ENCODE measurements at places on chromosomes 12 and 14. TPM values are rescaled to one million over a fixed set of nuclear protein-coding genes. Genes with fewer than 3 reads are reported as not detected.

GRCh38 chr12:42575717-42576116, 13.8 kb downstream of the PRICKLE1 start:
- no peak overlapping the region for H3K4me3 ChIP-seq
- H3K27ac ChIP-seq, result no peak overlapping the region
- no peaks in the 10 kb centered on the region for H3K36me3 ChIP-seq
- DNase-seq, result no peak
- no peaks in the 10 kb centered on the region for H3K4me1 ChIP-seq
- peaks cover 14% of the 10 kb centered on the region for H3K27me3 ChIP-seq

DNA sequence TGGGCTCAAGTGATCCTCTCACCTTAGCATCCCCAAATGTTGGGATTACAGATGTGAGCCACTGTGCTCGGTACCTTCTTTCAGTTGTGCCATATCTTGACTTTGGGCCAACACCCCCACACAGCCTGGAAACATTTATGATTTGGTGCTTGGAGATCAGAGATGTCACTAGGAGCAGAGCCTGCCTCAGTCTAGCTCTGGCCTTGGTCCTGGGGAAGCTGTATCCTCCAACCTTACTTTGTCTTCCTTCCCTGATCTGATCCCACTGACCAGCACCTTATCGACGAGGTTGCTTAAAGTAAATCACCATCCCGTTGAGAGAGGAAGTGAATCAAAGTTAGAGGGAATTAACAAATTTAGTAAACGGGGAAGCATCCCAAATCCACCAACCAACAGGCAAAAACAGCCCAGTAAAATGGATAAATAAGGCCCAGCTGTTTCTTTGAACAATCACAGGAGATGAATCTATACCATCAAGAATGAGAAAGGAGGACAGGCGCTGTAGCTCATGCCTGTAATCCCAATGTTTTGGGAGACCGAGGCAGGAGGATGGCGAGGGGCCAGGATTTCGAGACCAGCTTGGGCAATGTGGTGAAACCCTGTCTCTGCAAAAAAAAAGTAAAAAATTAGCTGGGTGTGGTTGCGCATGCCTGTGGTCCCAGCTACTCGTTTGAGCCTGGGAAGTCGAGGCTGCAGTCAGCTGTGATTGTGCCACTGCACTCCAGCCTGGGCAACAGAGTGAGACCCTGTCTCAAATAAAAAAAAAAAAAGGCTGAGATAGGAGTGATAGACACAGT, 3.4 kb downstream of the PLBD2 start:
- DNase-seq, result no peak
- peaks cover 10% of the 10 kb centered on the region for H3K4me1 ChIP-seq
- no peaks in the 10 kb centered on the region for H3K36me3 ChIP-seq
- H3K27me3 ChIP-seq, result no peaks in the 10 kb centered on the region
- H3K4me3 ChIP-seq, result no peak overlapping the region

- no peak overlapping the region for H3K27ac ChIP-seq
- H3K4me1 ChIP-seq, result peaks cover 80% of the 10 kb centered on the region
- peaks cover 13% of the 10 kb centered on the region for H3K36me3 ChIP-seq
- no peaks in the 10 kb centered on the region for H3K27me3 ChIP-seq
Observed at GRCh38 chr14:49975276-49975675, 82.4 kb downstream of the ARF6 start.

GRCh38 chr14:101404426-101405170, 156.7 kb upstream of the DIO3 start:
- no peak for DNase-seq
- no peaks in the 10 kb centered on the region for H3K36me3 ChIP-seq
- peaks cover 18% of the 10 kb centered on the region for H3K27me3 ChIP-seq
- H3K4me1 ChIP-seq, result no peaks in the 10 kb centered on the region
- no peak overlapping the region for H3K4me3 ChIP-seq
- H3K27ac ChIP-seq, result no peak overlapping the region

GRCh38 chr14:41608681-41609390, 2.2 kb downstream of the LRFN5 start:
- H3K27me3 ChIP-seq, result peaks cover 78% of the 10 kb centered on the region
- no peak overlapping the region for H3K27ac ChIP-seq
- peaks cover 22% of the 10 kb centered on the region for H3K4me1 ChIP-seq
- no peak for DNase-seq
- H3K4me3 ChIP-seq, result no peak overlapping the region

TPPP2 gene
- not detected for total RNA-seq

GRCh38 chr12:24494401-24494800, 454.5 kb downstream of the BCAT1 start:
- no peak for DNase-seq
- no peaks in the 10 kb centered on the region for H3K4me1 ChIP-seq
- no peak overlapping the region for H3K27ac ChIP-seq
- no peak overlapping the region for H3K4me3 ChIP-seq
- H3K36me3 ChIP-seq, result no peaks in the 10 kb centered on the region

GRCh38 chr14:104933746-104934733, 9.4 kb downstream of the PLD4 start:
- DNase-seq, result no peak
- no peaks in the 10 kb centered on the region for H3K36me3 ChIP-seq
- no peaks in the 10 kb centered on the region for H3K4me1 ChIP-seq
- H3K27ac ChIP-seq, result no peak overlapping the region
- H3K4me3 ChIP-seq, result peak overlapping the region; percentile 4

GRCh38 chr12:57809425-57809824, 9.1 kb downstream of the AVIL start:
- H3K36me3 ChIP-seq, result no peaks in the 10 kb centered on the region
- no peak overlapping the region for H3K27ac ChIP-seq
- DNase-seq, result no peak
- H3K4me3 ChIP-seq, result no peak overlapping the region

DNA sequence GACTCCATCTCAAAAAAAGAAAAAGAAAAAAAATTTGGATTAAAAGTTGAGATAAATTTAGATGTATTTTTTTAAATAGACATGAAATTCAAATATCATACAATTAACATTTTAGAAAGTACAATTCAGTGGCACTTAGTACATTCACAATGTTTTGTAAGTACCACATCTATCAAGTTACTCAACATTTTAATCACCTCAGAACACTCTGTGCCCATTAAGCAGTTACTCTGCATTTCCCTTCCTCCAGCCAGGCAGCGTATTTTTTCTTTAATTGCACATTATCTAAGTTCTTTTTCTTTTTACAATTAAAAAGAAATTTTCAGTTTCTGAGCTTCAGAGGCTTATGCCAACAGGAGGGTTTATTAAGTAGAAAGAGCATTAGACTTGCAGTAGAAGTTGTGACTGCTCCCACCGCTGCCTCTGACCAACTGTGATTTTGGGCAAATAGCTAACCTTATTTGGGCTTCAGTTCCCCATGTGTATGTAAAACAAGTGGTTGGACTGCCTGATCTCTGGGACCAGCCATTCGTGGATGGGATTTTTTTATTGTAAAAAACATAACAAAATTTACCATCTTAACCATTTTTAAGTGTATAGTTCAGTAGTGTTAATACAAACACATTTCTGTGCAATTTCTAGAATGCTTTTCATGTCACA, 65.7 kb downstream of the WNK1 start:
- DNase-seq, result no peak
- no peak overlapping the region for H3K4me3 ChIP-seq
- no peak overlapping the region for H3K27ac ChIP-seq
- peaks cover 58% of the 10 kb centered on the region for H3K36me3 ChIP-seq
- H3K4me1 ChIP-seq, result peaks cover 40% of the 10 kb centered on the region

- peaks cover 18% of the 10 kb centered on the region for H3K4me1 ChIP-seq
- no peak for DNase-seq
- peaks cover 13% of the 10 kb centered on the region for H3K27me3 ChIP-seq
- H3K4me3 ChIP-seq, result no peak overlapping the region
- H3K36me3 ChIP-seq, result no peaks in the 10 kb centered on the region
Observed at GRCh38 chr12:49626836-49627235, 3.5 kb downstream of the PRPF40B start.

DNA sequence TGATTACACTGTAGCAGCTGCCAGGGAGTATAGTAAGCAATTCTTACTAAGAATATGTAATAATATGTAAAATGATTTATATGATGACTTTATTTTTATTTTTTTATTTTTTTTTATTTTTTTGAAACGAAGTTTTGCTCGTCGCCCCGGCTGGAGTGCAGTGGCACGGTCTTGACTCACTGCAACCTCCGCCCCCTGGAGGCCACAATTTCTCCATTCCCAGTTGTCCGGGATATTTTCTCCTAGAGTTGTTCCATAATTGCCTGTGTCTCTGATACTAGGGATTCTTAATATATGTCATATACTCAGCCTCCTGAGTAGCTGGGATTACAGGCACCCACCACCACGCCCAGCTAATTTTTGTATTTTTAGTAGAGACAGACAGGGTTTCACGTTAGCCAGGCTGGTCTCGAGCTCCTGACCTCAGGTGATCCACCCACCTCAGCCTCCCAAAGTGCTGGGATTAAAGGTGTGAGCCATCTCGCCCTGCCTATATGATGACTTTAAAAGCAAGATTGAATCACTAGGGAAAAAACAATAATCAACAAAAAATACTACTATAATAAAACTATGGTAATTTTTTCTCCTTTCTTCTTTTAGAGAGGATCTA, 12.2 kb upstream of the ITPR2 start:
- DNase-seq, result no peak
- no peaks in the 10 kb centered on the region for H3K36me3 ChIP-seq
- H3K27me3 ChIP-seq, result peaks cover 18% of the 10 kb centered on the region
- H3K4me1 ChIP-seq, result peaks cover 7% of the 10 kb centered on the region
- no peak overlapping the region for H3K27ac ChIP-seq

DNA sequence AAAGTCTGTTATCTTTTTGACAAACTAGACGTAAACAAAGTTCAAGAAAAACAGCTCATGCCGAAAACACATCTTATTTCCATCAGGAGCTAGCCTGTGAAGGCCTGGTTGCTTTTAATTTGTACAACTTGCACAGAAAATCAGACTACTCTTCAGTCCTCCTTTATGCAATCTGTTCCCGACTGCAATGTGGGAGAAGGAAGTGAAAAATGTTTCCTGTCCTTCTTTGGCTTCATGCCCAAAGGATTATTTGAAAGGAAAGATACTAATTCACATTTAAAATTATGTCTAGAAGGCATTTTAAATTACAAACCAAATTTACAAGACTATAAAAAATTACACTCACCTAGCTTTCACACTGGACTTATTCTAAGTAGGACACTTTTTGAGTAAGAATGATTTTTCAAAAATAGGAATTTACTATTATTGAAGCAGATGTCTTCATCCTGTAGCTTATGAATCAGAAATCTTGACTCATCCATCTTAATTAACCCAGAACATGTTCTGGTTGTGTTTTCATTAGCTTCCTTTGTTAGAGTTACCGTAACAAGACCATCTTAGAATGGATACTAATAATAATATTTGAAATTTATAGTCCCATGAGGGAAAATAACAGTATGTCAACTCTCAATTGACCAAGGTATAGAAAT, 272.6 kb downstream of the PRKD1 start:
- H3K27me3 ChIP-seq, result no peaks in the 10 kb centered on the region
- H3K27ac ChIP-seq, result no peak overlapping the region
- no peak overlapping the region for H3K4me3 ChIP-seq
- H3K4me1 ChIP-seq, result no peaks in the 10 kb centered on the region
- no peak for DNase-seq

KERA gene
- total RNA-seq, result not detected

DNA sequence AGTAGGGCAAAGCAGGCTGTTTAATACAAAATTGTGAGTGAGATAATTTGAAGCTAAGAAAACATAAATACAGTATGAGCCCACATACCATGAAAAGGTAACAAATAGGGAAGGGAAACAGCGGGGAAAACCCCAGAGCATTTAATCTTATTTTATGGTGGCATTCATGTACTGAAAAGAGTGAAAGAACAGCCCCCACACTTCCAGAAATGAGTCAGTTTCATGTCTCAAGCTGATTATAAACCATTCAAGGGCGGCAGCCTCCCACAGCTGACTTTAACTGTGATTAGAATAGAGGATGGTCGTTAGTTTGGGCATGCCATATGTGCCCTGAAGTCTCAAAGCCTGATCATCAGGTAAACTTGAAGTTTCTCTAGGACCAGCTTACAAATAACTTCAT, 64.5 kb downstream of the FOXG1 start:
- DNase-seq, result no peak
- H3K4me1 ChIP-seq, result no peaks in the 10 kb centered on the region

GRCh38 chr14:79483477-79484388, 727.6 kb downstream of the DIO2 start:
- no peak overlapping the region for H3K4me3 ChIP-seq
- H3K27me3 ChIP-seq, result no peaks in the 10 kb centered on the region
- no peaks in the 10 kb centered on the region for H3K36me3 ChIP-seq
- no peak overlapping the region for H3K27ac ChIP-seq

ACSM4 gene
- total RNA-seq, result not detected

- no peak for DNase-seq
- no peak overlapping the region for H3K4me3 ChIP-seq
- H3K27ac ChIP-seq, result no peak overlapping the region
- no peaks in the 10 kb centered on the region for H3K4me1 ChIP-seq
- no peaks in the 10 kb centered on the region for H3K36me3 ChIP-seq
Observed at GRCh38 chr14:32601906-32602305, 272.8 kb downstream of the AKAP6 start.

AMIGO2 gene
- total RNA-seq, result 6.6 TPM

TUBA1B gene
- total RNA-seq, result 1,691 TPM

- H3K27me3 ChIP-seq, result peaks cover 7% of the 10 kb centered on the region
- H3K4me1 ChIP-seq, result no peaks in the 10 kb centered on the region
- no peak for DNase-seq
- H3K36me3 ChIP-seq, result no peaks in the 10 kb centered on the region
- no peak overlapping the region for H3K27ac ChIP-seq
Observed at GRCh38 chr14:37623971-37624370, 28.5 kb downstream of the TTC6 start.

NDUFB1 gene
- 136 TPM for total RNA-seq

- H3K27me3 ChIP-seq, result no peaks in the 10 kb centered on the region
- no peak overlapping the region for H3K27ac ChIP-seq
- no peak overlapping the region for H3K4me3 ChIP-seq
- DNase-seq, result no peak
- no peaks in the 10 kb centered on the region for H3K4me1 ChIP-seq
- no peaks in the 10 kb centered on the region for H3K36me3 ChIP-seq
Observed at GRCh38 chr12:50613463-50613862, 108.7 kb downstream of the DIP2B start.

GRCh38 chr14:104405360-104406226, 174.0 kb upstream of the C14orf180 start:
- H3K4me1 ChIP-seq, result no peaks in the 10 kb centered on the region
- peaks cover 8% of the 10 kb centered on the region for H3K27me3 ChIP-seq
- DNase-seq, result no peak
- H3K27ac ChIP-seq, result no peak overlapping the region

DNA sequence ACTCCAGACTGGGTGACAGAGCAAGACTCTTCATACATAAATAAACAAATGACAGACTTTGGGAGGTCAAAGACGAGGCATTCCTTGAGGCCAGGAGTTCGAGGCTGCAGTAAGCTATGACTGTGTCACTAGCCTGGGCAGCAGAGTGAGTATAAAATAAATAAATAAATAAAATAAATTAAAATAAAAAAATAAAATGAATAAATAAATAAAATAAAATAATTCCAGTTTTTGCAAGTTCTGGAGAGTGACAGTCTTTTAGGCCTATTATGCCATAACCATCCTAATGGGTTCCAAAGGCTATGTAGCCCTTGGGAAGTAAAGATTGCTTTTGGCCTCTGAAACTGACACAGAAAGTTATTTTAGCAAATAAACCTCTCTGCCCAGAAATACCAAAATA, 16.5 kb upstream of the NRDE2 start:
- H3K36me3 ChIP-seq, result no peaks in the 10 kb centered on the region
- DNase-seq, result no peak
- H3K27me3 ChIP-seq, result peaks cover 1% of the 10 kb centered on the region
- H3K4me3 ChIP-seq, result no peak overlapping the region
- no peak overlapping the region for H3K27ac ChIP-seq

- H3K27ac ChIP-seq, result no peak overlapping the region
- H3K4me3 ChIP-seq, result no peak overlapping the region
- no peak for DNase-seq
- H3K4me1 ChIP-seq, result peaks cover 2% of the 10 kb centered on the region
Observed at GRCh38 chr12:95088379-95088778, 15.0 kb upstream of the NR2C1 start.
